ENCODE measurements at places on chromosomes 7 and 10.

- no peak for DNase-seq
These were observed 73.1 kb downstream of the CLIP2 start for GRCh38 chr7:74362266-74362665.

- no peak for DNase-seq
These were observed 157.0 kb downstream of the BMPER start for GRCh38 chr7:34062341-34062740.

- DNase-seq, result no peak
These were observed 541.7 kb upstream of the GALNT17 start for GRCh38 chr7:70590126-70590854.

- DNase-seq, result no peak
These were observed 1.3 kb upstream of the GET4 start for GRCh38 chr7:875051-875450.

GRCh38 chr10:21003240-21003822 lies 106.2 kb upstream of the NEBL start:
- DNase-seq, result no peak

- DNase-seq, result no peak
These were observed 41.2 kb upstream of the TNS3 start for GRCh38 chr7:47622946-47623640.

DNA sequence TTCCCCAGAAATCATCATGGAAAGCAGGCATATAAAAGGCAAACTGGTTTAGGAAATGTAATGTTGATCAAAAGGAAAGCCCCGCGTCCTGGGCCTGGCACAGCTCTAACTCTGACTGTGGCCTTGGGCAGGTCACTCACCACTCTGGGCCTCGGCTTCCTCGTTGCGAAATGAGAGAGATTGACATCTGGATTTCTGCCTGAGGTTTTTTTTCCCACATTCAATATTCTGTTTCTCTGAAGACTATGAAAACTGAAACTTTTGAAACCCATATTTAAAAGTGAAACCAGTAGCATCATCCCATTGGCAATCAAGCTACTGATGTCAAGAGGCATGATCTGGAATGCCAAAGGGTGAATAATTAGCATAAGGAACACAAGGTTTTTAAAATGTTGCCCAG lies 369.7 kb upstream of the NPVF start:
- DNase-seq, result no peak

- DNase-seq, result no peak
These were observed 9.6 kb downstream of the ITGB1 start for GRCh38 chr10:32948451-32948850.

DNA sequence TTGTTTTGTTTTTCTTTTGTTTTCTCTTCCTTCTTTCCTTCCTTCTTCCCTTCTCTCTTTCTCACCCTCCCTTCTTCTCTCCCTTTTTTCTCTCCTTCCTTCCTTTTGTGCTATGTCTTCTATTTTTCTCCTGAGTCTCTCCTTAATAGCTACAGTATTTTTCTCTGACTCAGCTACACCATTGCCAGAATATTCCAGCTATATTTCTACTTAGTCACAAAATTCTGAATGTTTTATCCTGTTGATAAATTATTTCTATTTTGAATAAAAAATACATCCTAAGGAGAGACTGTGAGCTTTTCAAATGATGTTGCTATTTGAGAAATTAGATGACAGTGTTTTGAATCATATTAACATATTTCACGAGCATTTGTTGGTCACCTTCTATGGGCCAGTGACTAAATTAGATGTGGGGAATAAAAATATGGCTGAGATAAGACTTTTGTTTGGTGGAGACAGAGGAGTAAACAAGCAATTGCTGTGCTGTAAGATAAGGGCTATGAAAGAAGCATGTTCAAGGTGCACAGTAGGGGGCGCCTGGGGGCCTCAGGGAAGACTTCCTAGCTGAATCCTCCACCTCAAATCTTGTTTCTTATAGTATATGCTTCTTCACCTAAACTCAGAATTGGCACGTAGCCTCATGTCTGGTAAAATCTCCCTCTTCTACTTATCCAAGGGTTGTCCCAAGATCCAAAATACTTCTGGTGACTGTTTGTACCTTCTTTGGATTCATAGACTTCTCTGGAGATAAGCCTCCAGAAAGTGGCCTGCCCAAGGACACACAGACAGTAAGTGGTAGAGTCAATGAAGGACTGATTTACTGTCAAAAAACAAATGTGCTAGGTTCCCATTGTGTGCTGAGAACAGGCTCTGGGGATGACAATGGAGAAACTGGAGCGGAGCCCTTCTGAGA lies 115.5 kb upstream of the CREB5 start:
- DNase-seq, result peak; percentile 43

- no peak for DNase-seq
These were observed 11.4 kb downstream of the PTPRN2 start for GRCh38 chr7:158576050-158576762.

DNA sequence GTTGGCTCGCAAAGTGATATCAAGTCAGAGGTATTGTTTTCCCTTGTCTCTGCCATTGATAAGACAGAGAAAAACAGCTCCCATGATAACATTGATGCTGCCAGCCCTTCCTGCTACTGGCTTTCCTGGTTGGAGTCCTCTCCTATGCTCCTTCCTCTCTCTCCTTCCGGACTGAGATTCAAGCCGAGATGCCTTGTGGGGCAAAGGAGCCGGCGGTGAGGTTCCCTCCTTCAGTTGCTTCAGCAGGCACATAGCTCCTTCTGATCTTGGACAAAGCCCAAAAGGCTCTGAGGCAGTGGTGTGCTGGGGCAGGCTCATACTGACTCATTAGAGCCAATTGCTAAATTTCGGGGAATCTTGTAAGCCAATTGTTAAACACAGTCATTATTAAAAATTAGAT lies 8.8 kb upstream of the ZCCHC24 start:
- no peak for DNase-seq

- no peak for DNase-seq
These were observed 49.8 kb downstream of the PODXL start for GRCh38 chr7:131506597-131506996.

DNA sequence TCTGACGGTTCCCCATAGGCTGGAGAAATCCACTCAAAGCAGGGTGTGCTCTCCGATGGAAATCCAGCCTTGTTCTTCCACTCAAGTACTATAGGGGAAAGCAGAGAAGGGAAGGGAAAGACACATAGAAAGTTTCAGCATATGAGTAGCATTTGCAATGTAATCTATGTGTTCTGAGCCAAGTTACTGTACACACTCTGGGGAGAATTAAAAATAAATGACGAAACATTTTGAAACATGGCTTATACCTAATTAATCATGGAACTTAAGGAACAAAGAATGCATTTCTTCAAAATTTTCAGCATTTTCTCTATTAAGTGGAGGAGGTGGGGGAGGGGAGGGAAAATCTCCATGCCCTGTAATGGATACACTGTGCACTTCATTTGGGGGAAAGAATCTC lies 198.1 kb upstream of the HABP2 start:
- DNase-seq, result no peak

GRCh38 chr7:155567646-155568332 lies 21.4 kb upstream of the CNPY1 start:
- DNase-seq, result no peak

- no peak for DNase-seq
These were observed 77.0 kb downstream of the NKX6-2 start for GRCh38 chr10:132708936-132709335.

- DNase-seq, result no peak
These were observed 676 bp upstream of the HTR7 start for GRCh38 chr10:90858461-90858968.

DNA sequence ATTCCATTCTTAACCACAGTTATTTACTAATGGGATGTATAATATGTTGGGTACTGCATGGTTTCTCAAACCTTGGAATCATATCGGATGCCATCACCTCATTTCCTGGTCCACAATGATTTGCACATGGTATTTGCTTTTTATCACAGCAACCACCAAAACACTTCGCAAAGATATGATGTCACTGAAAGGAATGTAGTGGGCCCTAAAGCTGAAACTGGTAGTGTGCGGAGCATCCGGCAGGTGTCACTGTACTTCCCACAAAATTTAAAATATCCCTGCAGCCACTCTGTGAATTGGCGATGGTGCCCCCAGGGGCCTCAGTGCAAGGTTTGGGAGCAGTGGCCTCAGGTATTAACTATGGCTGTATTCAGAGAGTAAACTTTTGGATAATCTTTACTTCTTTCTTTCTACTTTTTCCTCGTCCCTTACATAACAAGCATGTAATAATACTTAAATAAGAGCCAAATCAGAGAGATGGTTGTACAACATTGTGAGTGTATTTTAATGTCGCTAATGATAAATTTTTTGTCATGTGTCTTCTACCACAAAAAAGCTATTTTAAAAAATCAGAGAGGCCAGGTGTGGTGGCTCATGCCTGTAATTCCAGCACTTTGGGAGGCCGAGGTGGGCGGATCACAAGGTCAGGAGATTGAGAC lies 66.2 kb downstream of the FAM241B start:
- DNase-seq, result peak; percentile 64

GRCh38 chr10:94066411-94066810 lies 72.7 kb downstream of the PLCE1 start:
- DNase-seq, result no peak

GRCh38 chr10:89207181-89207800 lies at the start of gene CH25H:
TSS of gene CH25H (minus strand) at chr10:89207317. CDS start at chr10:89207292, 25 bp downstream.
- no peak for DNase-seq

DNA sequence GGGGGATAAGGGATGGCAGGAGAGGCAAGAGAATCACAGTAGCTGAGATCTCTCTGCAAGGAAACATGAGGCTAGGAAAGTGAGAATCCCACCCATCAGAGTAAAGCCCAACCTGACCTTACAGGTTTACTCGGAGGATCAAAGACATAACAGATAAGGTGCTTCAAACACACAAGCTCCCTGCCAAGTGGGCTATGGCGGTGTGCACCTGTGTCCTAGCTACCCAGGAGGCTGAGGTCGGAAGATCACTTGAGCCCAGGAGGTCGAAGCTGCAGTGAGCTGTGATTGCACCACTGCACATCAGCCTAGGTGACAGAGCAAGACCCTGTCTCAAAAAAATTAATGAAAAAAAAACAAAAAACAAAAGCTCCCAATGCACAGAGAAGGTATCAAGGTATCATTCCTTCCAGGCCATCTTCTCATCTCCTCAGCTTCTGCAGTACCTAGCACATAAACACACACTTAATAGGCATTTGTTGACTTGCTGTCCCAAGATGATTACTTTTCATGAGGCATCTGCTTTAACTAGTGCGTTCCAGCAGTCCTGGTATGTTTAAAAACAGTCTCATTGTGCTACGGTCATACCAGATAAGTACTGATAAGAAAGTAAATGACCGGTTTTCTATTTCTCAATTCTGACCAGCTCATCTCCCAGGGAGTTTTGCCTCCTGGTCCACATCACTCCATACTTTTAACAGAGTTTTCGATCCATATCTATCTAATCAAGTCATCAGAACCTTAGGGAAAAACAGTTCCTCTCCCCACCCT lies 13.3 kb downstream of the GNA12 start:
- no peak for DNase-seq

GRCh38 chr7:25726170-25726780 lies 425.7 kb upstream of the NFE2L3 start:
- no peak for DNase-seq

DNA sequence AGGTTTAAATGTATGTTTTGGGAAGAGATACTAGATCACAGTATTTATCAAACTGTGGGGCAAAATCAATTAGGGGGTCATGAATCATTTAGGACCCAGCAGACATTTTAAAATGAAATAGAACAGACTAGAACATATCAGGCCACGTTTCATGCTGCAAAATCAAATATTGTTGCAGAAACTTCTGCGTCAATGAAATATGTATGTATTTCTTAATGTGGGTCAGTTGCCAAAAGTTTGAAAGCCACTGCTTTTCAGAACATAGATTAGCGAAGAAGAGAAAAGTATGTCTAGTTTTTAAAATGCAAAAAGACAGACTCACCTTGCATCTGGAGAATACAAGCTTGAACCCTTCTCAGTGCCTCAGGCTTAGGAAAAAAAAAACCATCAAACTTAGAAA lies 102.7 kb upstream of the BMPER start:
- DNase-seq, result no peak

GRCh38 chr7:44324481-44325200 lies 753 bp downstream of the CAMK2B start:
- DNase-seq, result no peak

DNA sequence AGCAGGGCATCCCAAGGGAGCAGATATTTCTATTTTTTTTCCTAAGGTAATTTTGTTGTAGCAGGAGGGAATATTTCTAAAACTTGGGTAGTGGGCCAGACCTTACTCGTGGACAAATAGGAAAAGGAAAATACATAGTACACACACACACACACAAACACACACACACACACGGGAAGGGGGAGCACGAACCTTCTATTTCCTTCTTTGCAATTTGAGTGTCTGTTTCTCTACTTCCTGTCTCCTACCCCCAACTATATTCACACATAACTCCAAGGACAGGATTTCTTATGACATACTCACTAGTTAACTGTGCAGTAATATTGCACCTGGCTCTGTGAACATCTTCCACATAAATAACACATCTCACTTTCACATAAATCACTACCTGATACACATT lies 4.4 kb downstream of the LDB1 start:
- no peak for DNase-seq

- DNase-seq, result no peak
These were observed 19.0 kb downstream of the ADCYAP1R1 start for GRCh38 chr7:31070991-31071644.

DNA sequence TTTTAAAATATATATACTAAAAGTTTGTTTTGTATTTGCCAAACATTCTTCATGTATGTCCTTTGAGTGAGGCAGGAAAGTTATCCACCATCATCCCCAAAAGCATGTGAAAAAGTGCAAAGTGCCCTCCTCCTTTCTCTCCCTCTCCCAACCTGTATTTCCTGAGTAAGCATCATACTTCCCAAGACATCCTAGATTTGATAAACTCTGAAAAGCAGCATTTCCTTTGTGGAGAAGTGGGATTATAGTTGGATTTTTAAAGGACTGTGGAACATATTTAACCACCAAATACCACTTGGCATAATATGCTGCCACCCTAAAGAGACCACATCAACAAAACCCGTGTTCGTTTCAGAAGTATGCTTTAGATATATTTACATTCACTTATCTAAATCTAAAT lies 36.9 kb downstream of the NET1 start:
- no peak for DNase-seq

GRCh38 chr7:157745721-157746709 lies 409.2 kb downstream of the DNAJB6 start:
- DNase-seq, result no peak

DNA sequence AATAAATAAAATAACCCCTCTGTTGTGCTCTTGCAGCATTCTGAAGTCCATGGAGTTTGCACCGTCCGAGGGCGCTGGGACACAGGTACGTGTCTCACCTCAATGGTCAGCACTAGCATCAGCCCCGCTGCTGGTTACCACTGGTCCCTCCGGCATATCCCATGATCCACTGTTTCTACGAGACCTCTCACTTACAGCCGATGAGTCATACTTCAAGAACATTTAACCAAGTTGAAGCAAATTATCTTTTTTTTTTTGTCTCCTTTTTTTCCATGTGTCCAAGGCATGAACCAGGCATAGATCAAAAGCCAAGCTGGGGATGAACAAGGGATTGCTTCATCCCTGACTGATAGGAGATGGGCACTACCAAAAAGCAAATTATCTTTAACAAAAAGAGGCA lies 92.9 kb upstream of the SH2B2 start:
- no peak for DNase-seq

- no peak for DNase-seq
These were observed 166.2 kb downstream of the ZNF365 start for GRCh38 chr10:62540389-62540788.

Data from T47D (cell line).